Right renal pelvis (tissue), 4 donors: ENCODE measurements at places on chromosomes 6 and 20.

DNA sequence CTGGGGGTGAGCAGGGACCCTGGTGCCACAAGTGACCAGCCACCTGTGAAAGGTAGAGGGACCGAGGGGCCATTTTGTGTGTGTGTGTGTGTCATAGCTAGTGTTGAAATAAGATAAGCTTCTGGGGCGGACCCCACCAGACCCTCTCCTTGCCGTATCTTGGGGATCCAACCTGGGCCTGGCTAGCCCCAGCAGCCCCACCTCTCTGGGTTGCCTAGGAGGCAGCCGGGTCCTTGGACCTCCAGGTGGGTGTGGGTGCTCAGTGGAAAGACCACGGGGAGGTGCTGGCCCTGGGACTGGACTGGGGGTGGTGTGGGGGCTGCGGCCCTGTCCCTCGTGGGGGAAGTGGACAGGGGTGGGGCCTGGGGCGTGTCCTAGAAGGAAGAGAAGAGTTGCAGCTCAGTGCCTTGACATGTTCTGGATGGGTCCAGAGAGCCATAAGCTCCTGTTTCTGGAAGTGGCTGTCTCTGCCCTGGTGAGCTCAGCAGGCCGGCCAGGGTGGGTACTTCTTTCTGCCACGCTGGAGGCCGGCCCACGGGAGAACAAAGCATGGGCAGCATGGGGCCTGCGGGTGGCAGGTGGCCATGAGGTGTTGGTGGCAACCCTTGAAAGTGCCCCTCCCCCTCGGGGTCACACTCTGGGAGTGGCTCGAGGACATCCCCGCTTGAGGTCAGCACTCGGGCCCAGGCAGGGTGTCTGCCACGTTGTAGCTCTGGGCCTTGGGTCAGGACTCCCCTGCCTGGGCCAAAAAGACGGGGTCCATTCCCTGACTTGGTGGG, 8.4 kb downstream of the RBBP8NL start:
- no peak for DNase-seq

DNA sequence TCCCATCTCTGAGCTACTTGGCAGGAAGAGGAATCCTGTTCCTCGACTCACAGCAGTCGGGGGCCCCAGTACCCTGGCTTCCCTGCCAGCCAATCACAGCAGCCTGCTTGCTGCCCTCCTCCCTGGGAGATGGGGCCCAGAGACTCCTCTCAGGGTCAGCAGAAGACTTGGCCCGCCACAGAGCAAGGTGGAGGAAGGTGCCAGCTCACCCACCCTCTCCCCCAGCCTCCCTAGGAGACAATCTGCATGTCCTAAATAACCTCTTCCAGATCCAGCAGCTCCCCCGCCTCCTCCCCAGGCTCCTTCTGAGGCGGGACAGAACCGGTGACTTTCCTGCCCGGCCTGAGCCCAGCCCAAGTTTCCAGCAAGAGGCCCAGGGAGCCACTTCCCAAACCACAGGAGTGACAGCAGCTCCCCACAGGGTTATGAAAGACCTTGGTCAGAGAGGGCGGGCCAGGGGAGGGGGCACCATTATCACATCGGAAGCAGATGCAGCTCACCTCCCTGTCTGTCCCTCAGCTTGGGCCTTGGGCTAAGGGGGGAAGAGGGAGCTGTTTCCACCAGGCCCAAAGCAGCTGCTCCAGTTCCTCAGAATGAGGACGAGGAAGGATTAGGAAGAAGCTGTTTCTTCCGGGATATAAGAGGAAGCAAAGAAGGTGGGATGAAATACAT, 2.3 kb downstream of the CCND3 start:
- no peak for DNase-seq

DNA sequence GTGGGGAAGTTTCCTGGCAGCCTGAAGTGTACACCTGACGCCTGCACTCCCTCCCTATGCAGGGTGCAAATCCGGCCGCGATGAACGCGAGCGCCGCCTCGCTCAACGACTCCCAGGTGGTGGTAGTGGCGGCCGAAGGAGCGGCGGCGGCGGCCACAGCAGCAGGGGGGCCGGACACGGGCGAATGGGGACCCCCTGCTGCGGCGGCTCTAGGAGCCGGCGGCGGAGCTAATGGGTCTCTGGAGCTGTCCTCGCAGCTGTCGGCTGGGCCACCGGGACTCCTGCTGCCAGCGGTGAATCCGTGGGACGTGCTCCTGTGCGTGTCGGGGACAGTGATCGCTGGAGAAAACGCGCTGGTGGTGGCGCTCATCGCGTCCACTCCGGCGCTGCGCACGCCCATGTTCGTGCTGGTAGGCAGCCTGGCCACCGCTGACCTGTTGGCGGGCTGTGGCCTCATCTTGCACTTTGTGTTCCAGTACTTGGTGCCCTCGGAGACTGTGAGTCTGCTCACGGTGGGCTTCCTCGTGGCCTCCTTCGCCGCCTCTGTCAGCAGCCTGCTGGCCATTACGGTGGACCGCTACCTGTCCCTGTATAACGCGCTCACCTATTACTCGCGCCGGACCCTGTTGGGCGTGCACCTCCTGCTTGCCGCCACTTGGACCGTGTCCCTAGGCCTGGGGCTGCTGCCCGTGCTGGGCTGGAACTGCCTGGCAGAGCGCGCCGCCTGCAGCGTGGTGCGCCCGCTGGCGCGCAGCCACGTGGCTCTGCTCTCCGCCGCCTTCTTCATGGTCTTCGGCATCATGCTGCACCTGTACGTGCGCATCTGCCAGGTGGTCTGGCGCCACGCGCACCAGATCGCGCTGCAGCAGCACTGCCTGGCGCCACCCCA, 1.2 kb downstream of the GPR6 start:
- no peak for DNase-seq

GRCh38 chr6:22601984-22602383, 32.6 kb downstream of the HDGFL1 start:
- DNase-seq, result no peak

DNA sequence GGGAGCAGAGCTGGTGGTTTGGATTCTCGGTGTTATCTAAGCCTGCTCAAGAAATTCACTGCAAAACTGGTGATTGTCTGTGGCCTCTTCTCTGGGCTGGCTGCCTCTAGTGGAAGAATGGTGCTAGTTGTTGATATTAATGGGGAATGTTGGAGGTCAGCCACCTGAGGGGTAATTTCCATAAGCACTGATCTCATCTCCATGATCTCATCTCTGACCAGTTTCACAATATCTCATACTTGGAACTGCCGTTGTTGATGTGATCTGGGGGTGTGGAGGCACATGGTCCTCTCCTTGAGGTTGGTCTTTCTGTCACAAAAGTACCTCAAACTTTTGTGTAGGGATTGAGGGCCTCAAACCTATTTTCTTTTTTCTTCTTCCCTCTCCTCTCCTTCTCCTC, 102.6 kb downstream of the CD109 start:
- DNase-seq, result no peak
